ENCODE measurements at places on chromosomes 5 and 9. TPM values are rescaled to one million over a fixed set of nuclear protein-coding genes. Genes with fewer than 3 reads are reported as not detected.

GRCh38 chr5:10595672-10596309, 31.9 kb downstream of the ANKRD33B start:
- DNase-seq = no peak

Gene PCDHA5
- total RNA-seq = not detected

Gene PDGFRB
- total RNA-seq = 0.49 TPM

- no peak for DNase-seq
These were observed 241.4 kb upstream of the ZNF462 start for GRCh38 chr9:106621313-106622163.

DNA sequence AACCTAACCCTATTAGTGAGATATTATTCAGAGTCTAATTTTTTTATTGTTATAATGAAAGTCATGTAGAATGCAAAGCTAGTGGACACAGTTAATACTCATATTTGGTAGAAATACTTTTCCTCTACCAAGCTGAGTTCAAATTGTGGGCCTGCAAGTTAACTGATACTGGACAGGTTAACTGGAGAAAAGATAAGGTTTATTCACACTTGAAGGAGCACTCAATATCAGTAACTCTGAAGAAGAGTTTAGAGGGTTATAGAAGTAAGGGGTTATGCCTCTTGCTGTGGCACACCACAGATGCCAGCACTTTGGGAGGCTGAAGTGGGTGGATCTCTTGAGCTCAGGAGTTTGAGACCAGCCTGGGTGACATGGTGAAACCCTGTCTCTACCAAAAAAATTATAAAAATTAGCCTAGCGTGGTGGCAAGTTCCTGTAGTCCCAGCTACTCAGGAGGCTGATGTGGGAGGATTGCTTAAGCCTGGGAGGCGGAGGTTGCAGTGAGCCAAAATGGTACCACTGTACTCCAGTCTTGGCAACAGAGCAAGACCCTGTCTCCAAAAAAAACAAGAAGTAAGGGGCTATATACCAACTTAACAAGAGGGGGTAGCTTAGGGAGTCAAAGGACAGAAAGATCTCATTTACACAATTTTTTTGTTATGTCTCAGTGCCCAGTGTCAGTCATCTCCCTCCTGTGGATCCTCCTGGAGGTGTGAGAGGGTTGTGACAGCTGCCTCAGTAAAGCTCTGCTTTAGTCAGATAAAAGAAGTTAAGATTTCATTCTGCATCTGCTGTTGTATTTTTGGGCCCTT, 121.2 kb upstream of the GRHPR start:
- DNase-seq = no peak

DNA sequence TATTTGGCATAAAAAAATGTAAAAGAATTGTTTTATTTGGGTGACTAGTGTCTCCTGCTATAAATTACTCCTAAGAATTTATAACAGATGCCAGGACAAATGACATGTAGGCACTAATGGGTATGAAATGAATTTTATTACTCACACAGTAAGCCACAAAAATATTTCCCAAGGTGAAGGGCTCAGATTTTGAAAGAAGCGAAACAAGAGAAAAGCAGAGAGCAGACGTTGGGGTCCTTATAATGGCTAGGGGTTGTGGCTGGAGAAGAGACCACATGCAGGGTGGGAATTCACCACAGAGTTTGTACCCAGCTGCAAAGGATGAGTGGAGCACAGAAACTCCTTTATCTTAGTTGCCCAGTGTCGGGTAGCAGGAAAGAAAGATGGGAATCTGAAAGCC, 45.0 kb upstream of the PRR16 start:
- no peak for DNase-seq

DNA sequence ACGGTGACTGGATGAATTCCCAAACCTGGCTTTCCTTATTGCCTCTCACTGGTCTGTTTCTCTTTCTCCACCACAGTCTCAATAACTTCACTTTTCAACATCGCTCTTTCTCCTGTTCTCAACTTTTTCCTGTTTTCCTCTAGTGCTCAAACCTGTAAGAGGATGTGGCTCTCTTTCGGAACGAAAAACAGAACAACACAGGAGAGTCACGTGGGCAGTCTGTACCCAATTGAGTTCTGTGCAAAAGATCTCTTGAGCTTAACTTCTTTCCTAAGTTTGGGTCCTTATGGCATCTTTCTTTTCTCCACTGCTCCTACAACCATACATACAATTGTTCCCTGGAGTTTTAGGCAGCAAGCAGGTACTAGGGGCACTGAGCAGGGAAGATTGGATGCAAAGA, 8.9 kb downstream of the HAVCR1 start:
- peak; percentile 31 for DNase-seq

DNA sequence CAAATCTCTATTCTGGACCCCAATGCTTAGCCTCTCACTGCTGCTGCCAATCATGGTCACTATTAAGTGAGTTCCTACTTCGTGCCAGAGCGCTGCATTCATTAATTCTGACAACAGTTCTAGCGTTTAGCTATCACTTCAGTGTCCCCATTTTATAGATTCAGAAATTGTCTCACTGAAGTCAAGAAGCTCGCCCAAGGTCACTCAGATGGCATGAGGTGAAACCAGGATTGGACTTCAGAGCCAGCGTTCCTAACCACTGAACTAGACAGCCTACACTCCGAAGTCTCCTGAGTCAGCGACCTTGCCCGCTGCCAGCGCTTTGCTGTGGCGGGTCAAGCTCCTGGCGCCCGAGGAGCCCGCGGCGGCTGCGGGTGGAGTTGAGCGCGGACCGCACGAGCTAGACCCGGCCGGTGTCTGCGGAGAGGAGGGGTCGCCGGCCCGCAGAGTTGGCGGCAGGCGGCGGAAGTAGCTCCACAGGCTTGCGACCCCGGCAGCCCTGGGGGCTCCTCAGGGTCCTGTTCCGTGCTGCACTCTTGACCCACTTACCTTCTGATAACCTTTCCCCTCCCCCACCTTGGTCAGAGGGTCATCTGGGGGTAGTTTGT, 2.1 kb upstream of the GABRB2 start:
- DNase-seq = no peak

Data from naive thymus-derived CD8-positive, alpha-beta T cell (primary cell).